ENCODE measurements at places on chromosomes 4 and X. TPM values are rescaled to one million over a fixed set of nuclear protein-coding genes. Genes with fewer than 3 reads are reported as not detected.
A peak's percentile ranks its signal among the peaks of the same experiment; 100 is the strongest.

DNA sequence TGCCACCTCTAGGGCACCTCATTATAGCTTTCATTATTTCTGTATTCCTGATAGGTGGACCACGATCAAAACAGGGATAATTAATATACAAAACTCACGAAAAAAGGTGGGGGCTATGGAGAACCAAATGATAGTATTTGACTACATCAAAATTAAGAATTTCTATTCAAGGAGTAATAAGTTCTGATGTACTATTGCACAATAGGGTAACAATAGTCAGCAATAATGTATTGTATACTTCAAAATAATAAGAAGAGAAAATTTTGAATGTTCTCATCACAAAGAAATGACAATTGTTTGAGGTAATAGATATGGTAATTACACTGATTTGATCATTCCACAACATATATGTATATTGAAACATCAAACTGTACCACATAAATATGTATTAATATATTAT is 327.3 kb upstream of the TRAM1L1 start:
- no peak for DNase-seq

GRCh38 chr4:141636771-141637460 is 533 bp downstream of the IL15 start:
- DNase-seq = peak; percentile 93

LRBA gene
- 67.3 TPM for total RNA-seq

DNA sequence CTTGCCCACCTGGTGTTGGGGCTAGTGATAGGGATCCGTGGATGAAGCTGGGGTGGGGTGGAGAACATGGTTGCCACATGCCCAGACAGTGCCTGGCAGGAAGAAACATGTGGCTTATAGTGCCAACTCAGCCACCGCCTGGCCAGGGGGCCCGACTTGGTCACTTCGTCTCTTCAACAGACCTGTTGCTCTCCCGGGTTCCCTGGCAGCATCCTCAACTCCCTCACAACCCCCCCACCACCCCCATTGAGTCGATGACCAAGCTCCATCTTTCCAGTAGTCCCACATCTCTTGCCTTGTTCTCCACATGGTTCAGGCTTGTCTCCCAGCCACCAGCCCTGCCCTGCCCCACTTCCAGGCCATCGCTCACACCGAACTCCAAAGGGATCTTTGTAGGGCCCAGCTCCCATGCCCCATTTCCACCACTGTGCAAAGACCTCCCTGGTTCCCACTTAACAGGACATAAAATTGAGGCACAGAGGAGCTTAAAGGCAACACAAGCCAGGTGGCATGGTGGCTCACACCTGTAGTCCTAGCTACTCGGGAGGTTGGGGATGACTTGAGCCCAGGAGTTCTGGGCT is 7.8 kb downstream of the PNCK start:
- DNase-seq = peak; percentile 17

DNA sequence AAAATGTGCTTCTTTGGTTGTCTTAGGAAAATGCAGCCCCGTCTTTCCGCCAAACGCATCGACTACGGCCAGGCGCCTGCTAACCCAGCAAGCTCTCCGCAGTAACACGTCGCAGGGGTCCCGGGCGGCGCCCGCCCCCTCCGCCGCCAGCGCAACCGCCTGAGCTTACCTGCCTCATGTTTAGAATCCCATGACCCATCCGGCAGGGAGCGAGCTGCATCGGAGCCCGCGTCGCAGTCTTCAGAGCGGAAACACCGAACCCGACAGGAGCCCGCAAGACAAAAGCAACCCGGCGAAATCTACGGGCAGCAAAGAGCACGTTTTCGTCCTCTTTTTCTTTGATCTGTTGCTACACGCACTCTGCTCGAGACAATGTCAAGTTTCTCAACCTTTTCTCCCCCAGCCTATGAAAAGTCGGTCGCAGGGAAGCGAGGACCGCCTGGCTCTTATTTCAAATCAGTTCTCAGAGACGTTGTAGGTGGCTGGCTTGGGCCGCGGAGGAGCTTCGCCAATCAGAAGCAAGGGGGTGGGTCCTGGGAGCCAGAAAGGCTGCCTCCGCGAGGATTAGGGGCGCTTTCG is at the start of gene MID1:
Gene MID1, minus strand, starts transcription at position 465 of the 579 bp plus-strand sequence. CDS start 53,038 bp downstream, outside the sequence.
- DNase-seq = no peak

DNA sequence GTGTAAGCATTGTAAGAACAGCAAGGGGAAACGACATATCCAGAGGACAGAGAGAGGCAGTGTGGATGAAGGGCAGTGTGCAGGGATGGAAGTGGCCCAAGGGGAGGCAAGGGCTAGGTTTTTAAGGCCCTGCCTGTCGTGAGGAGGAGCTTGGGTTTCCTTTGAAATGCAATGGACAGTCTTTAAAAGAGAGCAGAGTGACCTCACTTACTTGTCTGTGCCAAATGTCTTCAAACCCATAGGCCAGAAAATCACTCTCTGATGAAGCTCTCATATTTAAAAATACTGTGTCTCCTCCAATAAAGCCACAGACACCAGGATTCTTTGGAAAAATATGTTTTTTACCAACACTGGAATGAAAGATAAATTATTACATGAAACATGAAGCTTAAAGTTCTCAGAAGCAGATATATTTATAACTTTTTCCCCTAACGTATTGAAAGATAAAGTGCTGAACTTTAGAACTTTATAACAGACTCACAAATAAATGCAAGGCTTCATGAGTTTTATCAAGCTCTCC is 19.2 kb upstream of the ATXN3L start:
- DNase-seq = no peak

DNA sequence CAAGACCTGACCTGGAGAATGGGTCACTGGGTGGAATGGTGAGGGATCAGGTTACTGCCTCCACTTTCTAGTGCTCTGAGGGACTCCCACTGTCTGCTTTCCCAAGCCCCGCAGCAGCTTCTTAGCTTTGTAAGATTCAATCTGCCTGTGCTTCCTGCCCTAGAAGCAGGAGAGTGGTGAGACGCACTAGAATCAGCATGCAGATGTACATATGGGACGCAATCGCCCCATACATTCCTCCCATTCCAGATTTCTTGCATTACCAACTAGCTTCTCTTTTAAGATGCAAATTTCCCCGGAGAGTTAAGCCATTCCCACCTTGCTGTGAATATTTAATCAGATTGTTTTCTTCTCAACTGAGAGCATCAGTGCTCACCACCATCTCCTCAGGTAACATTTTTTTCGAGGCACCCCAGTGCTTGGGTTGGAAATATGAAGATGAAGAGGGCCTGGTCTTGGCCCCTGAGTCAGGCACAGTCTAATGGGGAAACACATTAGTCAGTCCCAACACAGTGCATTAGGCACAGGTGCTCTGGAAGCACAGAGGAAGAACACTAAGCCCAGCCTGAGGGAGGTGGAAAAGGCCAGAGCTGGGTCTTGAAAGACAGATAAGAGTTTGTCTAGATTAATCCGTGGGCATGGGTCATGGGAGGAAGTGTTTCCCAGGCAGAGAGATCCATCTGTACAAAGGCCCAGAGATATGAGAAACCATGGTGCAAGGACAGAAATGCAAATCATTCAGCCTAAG is 66.7 kb upstream of the PRPS1 start:
- no peak for DNase-seq

DNA sequence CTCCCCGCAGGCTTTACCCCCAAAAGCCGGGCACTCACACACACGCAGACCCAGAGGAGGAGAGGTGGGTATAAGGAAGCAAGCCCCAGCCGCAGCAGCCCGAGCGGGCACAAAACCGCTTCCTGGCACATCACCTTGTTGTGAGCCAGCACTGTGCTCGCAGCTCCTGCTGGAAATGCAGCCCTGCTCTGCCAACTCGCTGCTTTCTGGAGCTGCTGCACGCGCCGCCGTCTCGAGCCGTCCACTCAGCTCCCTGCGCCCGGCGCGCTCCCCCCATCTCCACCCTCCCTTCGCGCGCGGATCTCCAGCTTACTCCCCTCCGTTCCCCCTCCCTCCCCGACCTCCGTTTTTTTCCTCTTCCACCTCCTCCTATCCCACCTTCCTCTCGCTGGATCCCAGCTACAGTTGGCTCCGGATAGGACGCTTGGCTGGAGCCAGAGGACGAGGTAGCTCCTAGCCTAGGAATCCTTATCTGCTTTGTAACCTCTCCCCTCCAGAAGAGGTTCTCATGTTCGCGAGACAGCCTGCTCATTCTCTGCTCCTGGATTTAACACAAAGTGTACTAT is at the start of gene SPOCK3:
Gene SPOCK3, minus strand, starts transcription at position 179 of the 566 bp plus-strand sequence.
- DNase-seq = peak; percentile 86

DNA sequence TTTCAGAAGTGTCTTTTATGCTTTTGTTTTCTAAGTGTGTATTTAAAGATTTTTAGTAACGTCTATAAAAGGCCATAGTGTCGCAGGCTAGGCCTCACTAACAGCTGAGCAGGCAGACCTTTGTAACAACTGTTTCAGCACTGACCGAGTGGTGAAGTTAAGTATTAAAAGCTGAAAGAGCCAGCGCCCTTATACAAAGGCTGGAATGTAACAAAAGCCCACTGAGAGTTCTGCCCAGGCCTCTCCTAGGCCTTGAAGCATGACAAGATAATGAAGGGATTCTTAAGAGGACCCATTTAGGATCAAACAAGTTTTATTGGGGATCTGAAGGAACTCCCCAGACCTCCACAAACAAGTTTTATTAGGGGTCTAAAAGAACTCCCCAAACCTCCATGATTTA is 722.5 kb upstream of the PRKX start:
- DNase-seq = no peak

GRCh38 chrX:122591546-122591945 is 592.5 kb upstream of the GRIA3 start:
- no peak for DNase-seq

- DNase-seq = peak; percentile 42
Observed at GRCh38 chr4:73967866-73968265, 14.0 kb downstream of the PF4 start.

GRCh38 chrX:15430076-15430475 is 45.9 kb upstream of the VEGFD start:
- no peak for DNase-seq

DNA sequence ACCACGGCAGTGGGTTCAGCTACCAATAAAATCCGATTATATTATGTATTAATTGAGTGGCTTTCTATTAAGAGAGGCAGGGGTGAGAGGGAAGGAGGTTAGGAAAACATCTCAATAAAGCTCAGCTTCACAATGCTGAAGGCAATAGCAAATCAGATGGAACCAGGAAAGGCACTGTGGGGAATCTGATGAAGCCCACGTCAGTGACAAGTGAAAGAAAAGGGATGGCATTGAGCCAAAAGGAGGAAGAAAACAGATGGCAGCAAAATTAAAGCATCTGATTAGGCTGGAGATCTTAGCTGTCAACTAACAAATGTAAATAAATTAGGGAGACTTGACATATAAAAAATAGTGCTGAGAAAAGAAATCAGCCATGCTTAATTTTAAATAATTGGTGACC is 180.9 kb downstream of the RASL11B start:
- DNase-seq = no peak

CT45A6 gene
- not detected for total RNA-seq

MUC7 gene
- total RNA-seq = not detected
